ENCODE measurements at places on chromosomes 3 and 15.

- no peak for DNase-seq
These were observed 252.0 kb downstream of the UBE2E2 start for GRCh38 chr3:23455084-23455483.

DNA sequence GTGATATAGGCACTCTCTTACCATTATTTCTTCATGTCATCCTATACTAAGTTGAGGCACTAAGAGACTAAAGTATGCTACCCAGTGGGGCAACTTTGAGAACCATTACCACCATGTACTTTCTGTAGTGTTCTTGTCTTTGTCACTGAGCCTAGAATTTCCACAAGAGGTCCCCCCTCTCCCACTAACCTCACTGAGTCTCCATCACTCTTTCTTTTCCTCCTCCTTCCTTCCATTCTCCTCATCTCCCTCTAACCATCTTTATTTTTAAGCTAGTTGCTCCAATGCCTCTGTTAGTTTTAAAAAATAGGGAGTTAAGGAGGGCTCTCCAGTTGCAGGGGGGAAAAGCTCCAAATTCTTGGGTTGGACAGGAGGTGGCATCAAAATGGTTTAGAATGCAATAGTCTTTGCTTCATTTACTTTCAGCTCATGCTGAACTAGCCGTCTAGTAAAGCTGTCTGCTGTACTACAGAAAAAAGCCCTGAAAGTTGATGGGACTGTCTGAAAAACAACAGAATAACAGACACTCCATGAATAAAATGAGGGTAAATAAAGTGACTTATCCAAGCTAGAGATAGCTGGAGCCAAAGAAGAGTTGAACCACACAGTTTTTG is 85.1 kb upstream of the MYRIP start:
- DNase-seq, result no peak

DNA sequence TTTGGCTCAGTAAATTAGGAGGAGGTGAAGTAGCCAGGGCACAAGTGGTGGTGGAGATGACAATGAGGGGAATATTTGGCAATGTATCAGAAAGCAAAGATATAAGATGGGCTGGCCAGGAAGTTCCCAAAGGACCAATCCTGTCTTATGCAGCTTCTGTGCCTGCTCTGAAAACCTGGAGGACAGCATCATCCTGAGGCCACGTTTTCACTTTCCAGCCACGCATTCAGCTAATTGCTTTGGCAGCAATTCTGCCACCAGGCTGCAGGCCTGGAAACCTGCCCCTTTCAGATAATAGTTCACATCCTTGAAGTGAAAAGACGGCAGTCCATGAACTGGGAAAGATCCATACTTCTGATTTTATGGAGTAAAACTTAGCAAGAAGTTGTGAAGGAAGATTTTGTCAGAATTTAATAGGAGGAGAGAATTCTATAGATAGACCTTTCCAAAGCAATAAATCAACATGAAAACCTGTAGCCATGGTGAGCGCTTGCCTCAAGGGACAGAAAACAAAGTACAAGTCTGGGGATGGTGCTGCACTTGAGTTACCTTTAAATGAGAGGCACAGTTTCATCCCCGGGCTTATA is 682.5 kb downstream of the GRM7 start:
- DNase-seq, result no peak

DNA sequence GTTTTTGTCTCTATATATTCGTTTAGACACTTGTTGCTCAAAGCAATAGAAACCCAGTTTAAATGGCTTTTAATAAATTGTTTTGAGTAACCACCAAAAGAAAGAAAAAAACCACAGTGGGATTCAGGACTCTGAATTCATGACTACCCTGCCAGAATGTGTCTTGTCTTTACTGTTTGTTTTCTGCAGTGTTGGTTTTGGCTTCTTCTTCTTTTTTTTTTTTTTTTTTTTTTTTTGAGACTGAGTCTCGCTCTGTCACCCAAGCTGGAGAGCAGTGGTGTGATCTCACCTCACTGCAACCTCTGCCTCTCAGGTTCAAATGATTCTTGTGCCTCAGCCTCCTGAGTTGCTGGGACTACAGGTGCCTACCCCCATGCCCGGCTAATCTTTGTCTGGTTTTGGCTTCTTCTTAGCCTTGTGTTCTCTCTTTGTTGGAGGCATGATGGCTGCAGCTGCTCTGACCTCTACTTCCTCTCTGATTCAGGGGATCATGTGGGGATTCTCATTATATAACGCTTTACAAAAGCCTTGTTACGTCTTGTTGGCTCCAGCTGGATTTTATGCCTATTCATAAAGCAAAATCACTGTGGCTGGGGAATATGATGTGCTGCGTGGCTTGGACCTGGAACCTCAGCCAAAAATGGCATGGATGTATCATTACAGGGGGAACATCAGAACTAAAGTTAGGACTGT is 54.0 kb downstream of the PLS1 start:
- no peak for DNase-seq

DNA sequence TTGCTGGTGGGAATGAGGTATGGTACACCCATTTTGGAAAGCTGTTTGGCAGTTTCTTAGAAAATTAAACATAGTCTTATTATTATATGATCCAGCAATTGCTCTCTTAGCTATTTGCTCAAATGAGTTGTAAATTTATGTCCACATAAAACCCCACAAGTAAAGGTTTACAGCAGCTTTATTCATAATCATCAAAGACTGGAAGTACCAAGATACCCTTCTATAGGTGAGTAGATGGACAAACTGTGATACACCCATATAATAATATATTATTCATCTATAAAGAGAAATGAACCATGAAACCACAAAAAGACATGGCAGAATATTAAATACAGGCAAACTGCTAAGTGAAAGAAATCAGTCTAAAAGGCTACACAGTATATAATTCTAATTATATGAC is 344.7 kb upstream of the CDIN1 start:
- no peak for DNase-seq

- DNase-seq, result no peak
These were observed 195.5 kb downstream of the SSR3 start for GRCh38 chr3:156359368-156359767.

GRCh38 chr15:48265135-48265534 is 59.0 kb downstream of the SLC12A1 start:
- DNase-seq, result no peak

DNA sequence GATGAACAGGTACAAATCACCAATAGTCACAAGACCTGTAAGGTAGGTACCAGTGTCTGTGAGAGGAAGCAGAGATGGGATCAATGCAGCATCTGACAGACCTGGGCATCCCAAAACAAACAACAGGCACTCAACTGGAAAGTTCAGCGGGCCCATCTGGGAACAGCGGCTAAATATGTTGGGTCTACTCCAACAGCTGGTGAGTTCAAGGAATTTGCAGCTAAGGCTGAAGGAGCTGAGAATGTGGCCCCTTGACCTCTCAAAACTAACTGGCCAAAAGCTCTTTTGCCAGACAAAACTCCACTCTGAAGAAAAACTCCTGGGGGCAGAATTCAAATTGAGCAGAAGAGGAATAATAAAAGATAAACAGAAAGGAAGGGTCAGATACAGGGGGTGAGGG is 24.4 kb downstream of the AVEN start:
- DNase-seq, result no peak

DNA sequence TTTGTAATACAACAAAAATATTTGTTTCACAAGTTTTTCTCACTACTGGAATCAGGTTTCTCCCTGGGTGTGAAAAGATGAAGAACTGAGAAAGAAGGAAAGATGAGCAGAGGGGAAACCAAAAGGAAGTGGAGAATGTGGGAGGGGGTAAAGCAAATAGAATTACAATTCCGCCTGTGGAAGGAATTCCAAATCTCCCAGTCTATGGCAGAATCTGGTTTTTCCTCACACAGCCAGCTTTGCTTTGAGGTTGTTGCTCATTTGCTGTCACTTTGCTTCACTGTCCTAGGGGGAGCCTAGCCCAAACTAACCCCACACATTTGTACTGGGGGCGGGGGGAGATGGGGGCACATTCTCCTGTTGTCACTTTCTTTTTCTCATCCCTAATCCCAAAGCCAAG is 43.9 kb downstream of the RPL22L1 start:
- DNase-seq, result no peak

GRCh38 chr3:34212175-34212574 is 413.7 kb downstream of the PDCD6IP start:
- DNase-seq, result no peak
